ENCODE measurements at places on chromosomes 12 and 14.

- DNase-seq: no peak
Observed at GRCh38 chr14:104106471-104106991, 21.0 kb downstream of the ASPG start.

DNA sequence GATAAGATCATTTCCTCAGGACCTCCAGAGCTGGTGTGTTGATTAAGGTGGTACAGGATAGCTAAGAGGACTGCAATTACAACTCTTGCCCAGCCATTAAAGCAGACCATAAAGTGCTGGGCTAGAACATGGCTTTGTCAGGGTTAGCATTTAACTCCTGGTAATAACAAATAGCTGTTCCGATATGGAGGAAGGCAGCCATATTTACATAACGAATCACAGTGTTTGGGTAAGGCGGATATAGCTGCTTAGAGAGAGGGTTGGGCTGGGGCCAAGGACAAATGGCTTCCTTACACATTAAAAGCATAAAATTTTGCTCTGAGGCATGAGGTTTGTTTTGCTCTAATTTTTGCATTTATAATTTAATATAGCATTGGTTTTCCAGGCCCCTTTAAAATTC is 297.7 kb upstream of the DDHD1 start:
- DNase-seq: no peak

DNA sequence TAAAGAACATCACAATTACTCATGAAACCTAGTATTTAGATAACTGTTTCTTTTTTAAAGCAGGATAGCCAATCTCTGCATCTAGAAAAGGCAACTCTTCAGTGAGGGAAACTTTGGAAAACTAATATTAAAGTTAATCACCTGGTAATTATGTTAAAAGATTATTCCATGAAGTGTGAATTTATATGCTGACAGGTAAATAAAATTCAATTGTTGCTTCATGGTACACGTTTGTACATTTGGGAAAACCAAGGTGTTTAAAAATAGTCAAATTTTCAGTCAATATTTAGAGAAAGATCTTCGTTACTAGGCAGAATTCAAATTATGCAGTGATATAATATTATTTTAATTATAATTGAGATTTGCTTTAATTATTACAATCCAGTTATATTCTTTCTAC is 100.1 kb upstream of the LRFN5 start:
- DNase-seq: no peak

DNA sequence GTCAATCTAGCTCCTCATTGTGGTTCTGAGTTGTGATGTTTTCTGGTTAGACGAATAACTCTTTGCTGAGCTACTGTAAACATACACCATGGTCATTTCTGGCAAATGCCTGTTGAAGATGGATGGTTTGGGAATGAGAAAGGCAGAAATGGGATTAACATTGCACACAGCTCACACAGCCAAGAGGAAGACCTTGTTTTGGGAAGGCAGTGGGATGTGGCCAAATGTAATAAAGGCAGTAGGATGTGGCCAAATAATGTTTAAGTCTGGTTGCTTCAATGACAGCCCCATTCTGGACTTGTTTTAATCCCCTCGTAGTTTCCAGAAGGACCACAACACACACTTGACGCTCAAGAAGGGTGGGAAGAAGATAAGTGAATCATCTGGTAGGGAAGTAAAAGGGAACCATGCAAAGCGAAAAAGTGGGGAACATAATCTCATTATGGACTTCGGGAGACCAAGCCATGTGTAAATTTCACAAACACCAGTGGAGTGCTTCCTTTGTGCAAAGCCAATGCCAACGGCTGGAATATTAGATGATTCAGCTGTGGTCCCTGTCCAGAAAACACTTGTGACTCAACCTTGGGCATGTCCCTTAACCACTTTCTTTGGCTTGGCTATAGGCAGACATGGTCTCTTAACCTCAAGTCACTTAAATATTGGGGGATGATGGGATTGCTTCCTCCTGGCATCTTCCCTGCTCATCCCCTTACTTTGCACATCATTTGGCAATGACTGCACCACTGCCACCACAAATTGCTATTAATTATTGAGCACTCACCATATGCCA is 284.4 kb upstream of the CRY1 start:
- DNase-seq: no peak

DNA sequence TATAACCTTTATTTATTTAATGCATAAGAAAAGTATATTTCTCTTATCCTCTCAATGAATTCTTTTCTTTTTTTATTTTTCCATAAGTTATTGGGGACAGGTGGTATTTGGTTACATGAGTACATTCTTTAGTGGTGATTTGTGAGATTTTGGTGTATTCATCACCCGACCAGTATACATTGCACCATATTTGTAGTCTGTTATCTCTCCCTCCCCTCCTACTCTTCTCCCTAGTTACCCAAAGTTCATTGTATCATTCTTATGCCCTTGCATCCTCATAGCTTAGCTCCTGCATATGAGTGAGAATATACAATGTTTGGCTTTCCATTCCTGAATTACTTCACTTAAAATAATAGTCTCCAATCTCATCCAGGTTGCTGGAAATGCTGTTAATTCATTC is 1900.0 kb upstream of the SEL1L start:
- no peak for DNase-seq

DNA sequence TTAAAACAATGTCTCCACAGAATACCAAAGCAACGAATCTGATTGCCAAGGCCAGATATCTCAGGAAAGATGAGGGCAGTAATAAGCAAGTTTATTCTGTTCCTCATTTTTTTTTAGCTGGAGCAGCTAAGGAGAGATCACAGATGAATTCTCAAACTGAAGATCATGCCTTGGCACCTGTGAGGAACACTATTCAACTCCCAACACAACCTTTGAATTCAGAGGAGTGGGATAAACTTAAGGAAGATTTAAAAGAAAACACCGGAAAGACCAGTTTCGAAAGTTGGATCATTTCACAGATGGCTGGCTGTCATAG is 994 bp downstream of the PRORP start:
- DNase-seq: no peak

DNA sequence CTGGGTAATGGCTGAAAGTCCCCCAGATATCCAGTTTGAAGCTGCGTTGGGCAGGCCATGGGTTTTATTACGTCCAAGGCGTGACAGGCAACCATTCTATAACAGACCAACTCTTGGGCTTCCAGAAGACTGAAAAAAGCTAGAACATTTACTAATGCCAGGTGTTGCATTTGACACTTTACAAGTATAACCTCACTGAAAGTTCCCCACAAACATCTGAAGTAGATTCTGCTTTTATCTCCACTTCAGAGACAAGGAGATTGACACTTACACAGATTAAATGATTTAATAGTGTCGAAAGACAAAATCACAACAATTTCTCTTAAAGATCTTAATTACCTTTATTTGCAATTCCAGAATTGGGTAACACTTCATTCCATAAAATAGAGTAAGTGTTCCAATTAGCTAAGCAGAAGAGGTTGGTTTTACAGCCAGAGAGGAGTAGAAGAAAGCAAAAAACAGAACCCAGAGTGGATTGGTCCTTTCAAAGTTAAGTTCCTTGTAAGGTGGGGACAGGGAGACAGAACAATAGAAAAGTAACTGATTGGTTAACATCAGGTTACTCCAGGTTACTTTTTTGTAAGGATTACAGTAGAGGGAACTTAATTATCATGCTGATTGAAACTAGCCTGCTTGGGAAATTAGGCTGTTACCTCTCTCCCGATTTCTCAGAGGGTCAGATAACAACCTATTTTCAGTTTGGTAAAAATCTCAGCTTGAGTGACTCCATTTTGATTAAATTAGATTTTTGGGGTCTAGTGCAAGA is 11.3 kb downstream of the SOCS2 start:
- no peak for DNase-seq

- no peak for DNase-seq
Observed at GRCh38 chr14:60304509-60304908, 55.5 kb downstream of the PPM1A start.

GRCh38 chr12:95701722-95702418 is 88.7 kb downstream of the NTN4 start:
- no peak for DNase-seq

GRCh38 chr12:106978035-106978800 is 8.7 kb downstream of the MTERF2 start:
- DNase-seq: no peak

DNA sequence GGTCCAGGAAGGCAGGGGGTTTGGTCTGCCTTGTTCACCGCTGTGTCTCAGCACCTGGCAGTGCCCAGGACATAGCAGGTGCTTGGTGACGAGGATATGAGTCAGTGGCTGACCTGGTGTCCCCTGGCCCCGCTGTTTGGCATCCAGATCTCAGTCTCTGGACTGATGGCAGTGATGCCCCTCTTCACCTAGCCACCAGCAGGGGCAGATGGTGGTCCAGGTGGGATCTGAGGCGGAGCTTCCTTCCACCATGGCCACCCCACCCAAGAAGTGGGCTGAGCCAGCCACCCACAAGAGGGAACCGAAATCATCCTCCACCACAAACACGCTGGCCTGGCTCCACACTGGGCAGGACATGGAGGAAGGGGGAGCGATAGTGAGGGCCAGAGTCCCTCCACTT is 16.1 kb upstream of the SH2B3 start:
- DNase-seq: no peak

DNA sequence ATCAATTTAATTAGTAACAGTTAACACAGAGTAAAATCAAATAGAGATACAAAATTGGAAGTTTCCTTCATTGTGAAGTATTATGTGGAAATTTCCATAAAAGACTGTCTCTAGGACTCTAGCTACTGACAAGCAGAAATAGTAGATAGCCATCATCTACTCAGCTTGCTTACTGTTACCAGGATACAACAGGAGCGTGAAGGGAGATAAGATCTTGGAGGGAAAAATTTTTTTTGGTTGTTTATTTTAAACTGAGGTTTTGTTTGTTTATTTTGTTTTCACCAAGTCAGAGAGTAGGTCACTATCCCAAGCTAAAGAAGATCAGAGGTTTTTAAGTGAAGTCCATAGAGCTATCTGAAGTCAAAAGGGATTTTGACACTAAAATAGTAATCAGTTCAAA is 861.3 kb upstream of the MGAT4C start:
- DNase-seq: no peak

GRCh38 chr12:92299744-92300143 is 154.1 kb upstream of the BTG1 start:
- no peak for DNase-seq

DNA sequence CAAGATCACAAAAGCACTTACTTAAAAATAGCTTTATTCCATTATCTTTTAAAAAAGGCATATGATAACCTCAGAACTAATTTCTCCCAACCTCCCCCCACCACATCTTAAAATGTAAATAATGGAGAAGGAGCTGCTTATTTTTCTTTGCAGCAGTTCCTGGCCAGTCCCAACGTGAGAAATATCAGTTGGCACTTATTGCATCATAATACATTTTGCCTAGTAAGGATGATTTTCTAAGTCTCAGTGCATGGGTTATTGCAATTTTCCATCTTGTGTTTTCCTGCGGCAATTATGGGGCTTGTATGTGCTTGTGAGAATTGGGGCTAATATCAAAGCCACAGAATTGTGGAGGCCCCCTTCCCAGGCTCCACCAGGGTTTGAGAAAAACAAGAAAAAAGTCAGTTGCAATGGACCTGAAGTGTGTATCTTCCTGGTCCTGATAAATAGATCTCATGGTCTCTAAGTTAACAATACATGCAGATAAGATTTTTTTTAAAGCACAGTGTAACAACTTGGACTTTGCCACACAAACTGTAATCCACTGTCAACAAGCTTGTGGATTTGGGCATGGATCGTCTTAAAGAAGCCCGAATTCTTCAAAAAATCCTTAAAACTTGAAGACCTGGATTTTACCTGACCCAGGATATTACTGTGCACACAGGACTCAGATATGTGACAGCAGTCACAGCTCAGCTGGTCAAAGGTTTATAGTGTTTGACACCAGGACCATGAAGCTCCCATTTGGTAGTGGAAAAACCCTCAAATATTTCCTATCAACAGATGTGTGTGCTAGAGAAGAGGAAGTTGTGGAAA is 2.8 kb upstream of the WSB2 start:
- DNase-seq: no peak

DNA sequence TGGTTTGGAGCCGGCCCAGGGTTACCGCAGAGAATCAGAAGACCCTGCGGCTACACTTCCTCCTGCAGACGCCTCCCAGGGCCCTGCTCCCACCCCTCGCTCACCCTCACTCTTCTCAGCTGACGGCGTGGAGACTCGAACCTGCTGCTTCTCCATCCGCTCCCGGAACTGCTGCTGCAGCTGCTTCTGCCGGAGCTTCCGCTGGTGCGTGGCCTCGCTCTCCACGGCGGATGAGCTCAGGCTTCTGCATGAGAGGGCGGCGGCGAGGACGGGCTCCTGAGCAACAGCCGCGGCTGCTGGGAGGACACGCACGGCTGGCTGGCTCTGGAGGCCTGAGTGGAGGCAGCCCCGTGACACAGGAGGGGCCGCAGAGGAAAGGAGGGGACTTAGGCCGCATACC is 33.3 kb downstream of the RAD52 start:
- no peak for DNase-seq

DNA sequence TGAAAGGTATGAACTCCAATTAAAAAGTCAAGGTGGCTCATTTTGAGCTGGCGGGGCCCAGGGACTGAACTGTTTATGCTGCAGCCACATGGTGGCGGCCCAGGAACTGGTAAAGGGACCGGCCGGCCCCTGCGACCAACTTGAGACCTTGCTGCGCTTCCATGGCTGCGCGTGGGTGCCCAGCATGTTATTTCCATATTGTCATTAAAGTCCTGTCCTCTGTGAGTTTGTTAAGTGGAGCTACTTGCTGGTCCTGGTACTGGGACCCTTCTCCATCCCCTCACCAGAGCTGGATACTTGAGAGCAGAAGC is 62.3 kb downstream of the BEGAIN start:
- no peak for DNase-seq

DNA sequence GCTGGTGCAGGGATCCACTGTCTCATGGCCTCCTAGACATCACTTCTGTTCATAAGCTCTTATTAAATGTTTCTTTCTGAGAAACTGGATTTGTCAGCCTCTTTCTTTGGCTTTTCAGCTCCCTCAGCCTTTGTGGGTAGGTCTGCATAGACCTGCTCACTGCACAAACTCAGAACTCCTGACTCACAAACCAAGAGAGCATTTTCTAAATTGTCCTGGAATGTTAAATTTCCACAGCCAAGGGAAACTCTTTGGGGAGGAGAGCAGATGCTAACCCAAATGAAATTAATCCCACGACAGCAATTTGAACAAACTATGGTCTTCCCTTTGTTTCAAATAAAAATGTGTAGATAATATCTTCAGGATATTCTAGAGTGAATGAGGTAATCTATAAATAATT is 19.5 kb upstream of the CERS5 start:
- no peak for DNase-seq

GRCh38 chr14:68791902-68792677 is 777 bp downstream of the ZFP36L1 start:
- DNase-seq: peak; percentile 89

DNA sequence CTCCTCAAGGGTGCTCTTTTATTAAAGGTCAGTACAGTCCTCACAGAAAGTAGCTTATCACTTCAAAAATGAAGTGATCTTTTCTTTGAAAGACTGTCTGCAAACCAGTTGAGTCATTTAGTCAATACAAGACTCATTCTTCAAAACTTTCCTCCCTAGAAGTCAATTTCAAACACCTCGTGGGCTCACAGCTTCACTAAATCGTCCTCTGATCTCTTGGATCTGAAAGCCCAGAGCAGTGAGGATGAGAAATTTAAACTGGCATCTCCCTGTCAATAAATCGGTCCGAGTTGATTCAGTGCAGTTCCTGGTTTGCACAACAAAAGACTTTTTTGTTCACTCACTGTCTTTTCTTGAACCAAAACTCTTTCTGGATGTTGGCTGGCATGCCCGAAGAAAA is 44.5 kb downstream of the NUAK1 start:
- DNase-seq: no peak

Measured in vagina (tissue), 2 donors.